ENCODE measurements at places on chromosomes 2 and 18.
A peak's percentile ranks its signal among the peaks of the same experiment; 100 is the strongest.

- no peak for DNase-seq
Measured at GRCh38 chr2:27038631-27039339, 6.0 kb downstream of the TMEM214 start.

GRCh38 chr18:652131-652530 lies 5.3 kb upstream of the TYMS start:
- DNase-seq: no peak

DNA sequence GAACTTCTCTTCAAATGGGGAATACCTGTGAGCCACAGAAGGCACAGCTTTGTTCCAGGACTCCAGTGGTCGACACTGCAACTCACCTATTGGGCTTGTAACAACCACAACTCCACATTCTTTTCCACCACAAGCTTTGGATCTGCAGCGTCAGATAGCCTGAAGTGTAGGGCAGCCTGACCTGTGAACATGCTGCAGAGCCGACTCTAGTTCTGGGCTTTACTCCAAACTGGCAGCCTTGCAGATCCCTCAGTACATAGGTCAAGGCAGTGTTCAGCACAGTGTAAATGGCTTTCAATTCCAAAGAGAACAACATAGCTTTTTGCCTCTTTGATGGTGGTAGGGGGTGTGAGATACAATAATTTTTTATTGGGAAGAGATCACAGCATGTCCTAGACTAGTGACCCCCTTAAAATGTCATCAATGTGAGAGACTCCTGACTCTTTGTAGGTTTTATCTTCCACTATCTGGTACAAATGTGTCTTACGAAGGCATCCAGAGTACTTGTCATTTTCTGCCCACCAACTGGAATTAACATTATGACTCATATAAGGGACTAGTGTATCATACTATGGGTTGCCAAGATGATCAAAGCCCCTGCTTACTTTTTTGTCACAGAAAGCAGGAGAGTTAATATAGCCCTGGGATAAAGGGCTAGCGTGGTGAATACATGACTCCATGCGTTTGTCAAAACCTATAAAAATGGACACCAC lies 149.8 kb downstream of the COPS8 start:
- no peak for DNase-seq

DNA sequence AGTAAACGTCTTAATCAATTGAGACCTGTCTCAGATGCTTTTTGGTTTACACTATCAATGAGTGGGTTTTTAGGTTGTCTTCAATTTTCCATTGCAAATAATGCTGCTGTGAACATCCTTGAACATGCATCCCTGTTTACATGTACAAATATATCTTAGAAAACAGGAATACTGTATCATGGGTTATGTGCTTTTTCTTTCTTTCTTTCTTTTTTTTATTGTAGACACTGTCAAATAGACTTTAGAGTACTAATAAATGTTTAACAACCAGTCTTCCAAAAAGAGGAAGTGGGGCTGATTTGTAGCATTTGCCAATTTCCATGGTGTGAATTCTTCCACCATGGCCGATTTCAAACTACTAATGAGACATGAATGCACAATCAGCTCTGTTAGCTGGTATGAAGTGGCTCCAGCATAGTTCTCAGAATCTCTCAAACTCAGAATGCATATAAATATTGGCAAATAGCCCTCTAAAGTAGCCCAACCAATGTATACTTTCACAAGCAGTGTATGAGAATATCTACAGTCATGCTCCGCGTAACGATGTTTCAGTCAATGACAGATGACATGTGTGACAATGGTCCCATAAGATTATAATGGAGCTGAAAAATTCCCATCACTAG lies 50.3 kb upstream of the B3GNT2 start:
- no peak for DNase-seq

- no peak for DNase-seq
Measured at GRCh38 chr2:109479804-109480203, 134.0 kb downstream of the SEPTIN10 start.

- peak; percentile 39 for DNase-seq
Measured at GRCh38 chr18:45249246-45249661, 366.0 kb upstream of the SLC14A2 start.

- DNase-seq: no peak
Measured at GRCh38 chr2:127859712-127860085, 1.7 kb upstream of the POLR2D start.

- DNase-seq: no peak
Measured at GRCh38 chr18:74171910-74172606, 23.7 kb downstream of the TIMM21 start.

GRCh38 chr2:236180076-236180816 lies 12.1 kb upstream of the GBX2 start:
- peak; percentile 28 for DNase-seq

DNA sequence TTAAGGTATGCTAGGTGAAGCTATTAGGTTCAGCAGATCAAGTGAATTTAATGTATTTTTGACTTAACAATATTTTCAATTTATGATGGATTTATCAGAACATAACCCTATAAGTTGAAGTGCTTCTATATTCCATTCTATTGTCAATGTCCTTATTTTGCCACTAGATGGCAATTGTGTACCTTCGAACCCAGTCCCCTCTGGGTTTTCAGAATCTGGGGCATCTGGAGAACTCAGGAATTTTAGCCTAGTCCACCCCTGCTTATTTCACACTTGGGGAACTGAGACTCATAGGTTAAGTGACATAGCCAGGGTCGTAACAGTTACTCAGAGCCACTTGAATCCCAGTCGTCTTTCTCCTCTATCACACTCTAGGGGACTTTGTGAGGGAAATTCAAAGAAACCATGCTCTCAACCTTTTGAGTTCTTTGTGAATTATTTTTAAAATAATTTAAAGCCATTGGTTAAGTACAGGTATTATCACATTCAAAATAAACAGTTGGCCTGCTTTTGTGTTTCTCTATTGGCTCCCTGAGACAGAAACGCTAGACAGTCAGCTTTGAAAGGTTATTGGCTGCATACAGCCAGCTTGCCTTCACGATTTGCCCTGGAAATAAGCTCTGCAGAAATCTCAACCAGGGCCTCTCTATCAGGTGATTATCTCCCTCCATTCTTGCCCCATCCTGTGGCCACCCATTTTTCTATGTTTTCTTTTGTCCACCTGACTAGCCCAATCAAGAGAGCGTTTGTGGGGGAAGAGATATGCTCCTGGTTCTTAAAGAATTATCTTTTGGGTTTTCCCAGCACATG lies 145.0 kb downstream of the TTC27 start:
- DNase-seq: no peak

DNA sequence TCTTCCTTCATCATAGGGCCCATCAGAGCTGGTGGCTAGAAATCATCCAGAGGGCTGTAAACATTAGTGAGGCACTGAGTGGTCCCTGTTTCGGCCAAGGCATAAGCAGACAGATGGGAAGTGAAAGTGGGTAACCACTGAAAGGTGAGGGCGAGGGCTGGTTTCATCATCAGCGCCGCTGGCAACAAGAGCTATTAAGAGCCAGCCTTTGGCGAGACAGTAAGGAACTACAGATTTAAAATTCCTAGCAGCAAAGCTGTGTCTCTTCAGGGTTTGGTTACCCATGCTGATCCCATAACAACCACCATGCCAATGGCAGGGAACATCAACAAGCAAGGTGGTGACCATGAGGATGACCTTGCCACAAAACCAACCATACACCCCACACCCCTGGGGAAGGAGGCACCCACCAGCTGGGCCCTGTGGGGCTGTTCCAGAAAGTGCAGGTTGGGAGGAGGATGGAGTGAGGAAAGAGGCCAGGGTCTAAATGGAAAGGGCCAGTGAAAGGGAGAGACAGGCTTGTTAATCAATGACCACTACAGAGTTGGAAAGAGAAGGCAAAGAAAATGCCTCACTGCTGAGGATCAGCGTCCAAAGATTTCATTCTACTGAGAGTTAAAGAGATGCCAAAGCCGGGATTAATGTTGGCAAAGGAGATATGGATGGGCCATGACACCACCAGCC lies 9.0 kb upstream of the SLC20A1 start:
- no peak for DNase-seq

DNA sequence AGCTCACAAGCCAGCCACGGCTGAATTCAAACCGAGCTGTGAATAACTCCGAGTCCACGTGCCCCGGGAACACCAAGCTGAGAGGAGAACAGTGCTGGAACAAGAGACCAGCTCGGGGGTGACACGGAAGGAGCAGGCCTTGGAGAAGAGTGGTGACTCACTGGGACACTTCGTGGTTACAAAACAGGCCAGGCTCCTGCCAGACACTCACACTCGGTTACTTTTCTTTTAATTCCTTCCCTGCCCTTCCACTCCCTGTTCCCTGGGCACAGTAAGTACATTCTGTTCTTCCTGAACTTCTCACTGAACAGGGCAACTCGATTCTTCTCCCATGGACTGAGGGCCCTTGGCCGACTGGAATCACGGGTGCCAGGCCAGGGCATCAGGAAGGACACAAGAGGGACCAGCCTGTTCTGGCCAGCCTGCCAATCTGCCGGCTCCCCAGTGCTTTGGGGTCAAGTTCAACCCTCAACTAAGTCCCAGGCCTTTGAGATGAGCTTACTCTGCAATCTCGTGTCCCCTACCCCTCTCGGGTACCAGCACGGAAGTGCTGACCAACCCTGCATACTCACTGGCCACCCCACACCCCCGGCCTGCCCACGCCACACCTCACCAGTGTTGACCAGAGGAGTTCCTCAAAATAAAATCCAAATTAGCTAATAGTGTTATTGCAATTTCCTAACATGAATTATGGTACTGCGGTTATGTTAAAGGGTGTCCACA lies 87.5 kb downstream of the TFCP2L1 start:
- DNase-seq: peak; percentile 49

DNA sequence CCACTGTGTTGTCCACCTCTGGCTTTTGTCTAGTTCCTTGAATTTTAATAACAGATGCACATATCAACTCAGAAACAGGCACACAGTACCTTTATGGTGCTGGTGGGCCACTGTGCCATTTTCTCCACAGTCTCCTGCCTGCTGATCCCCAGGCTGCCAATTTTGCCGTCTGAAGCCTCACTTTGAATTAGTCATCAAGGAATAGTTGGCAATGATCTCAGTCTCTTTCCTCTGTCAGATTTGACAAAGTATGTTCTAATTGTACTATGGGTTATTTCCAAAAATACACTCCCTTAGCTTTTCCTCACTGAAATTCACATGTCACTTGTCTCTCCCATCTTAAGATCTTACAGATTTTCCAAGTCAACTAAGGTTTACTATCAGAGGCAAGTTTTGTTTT lies 140.7 kb downstream of the ZNF516 start:
- peak; percentile 30 for DNase-seq

GRCh38 chr2:56244911-56245530 lies 61.2 kb downstream of the CCDC85A start:
- peak; percentile 57 for DNase-seq

DNA sequence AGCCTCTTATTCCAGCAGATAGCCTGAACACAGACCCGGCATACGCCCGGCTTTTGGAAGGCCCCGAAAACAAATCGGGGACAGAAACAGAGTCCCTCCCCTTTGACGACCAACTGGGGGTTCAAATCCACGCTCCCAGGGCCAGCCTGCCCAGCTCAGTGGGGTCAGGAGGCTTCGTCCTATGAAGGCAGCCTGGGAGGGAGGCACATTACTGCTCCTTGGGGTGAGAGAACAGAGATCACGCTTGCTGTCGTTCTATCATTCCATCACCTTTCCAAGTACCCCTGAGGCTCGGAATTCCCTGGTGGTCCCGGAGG lies 208.8 kb upstream of the SALL3 start:
- DNase-seq: no peak

DNA sequence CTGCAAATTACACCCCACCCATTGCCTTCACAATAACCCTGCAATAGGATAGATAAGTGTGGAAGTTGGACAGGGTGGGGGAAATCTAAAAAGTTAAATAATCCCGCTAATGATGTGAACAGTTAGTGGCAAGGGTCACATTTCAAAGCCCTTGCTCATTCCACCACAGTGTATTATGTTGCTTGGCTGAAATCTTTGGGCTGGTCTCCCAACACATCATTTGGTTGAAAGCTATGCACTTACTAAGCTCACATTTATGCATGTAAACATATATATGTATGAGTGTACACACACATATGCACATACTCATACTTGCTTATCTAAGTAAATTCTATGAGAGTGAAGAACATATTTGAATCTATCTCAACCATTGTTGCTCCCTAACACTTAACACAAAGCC lies 197.8 kb downstream of the RDH14 start:
- peak; percentile 18 for DNase-seq

GRCh38 chr2:218269900-218270720 lies at the start of the genes AAMP and PNKD:
AAMP (minus strand) TSS chr2:218270137; CDS start chr2:218270086, 51 bp downstream.
PNKD (plus strand) TSS chr2:218270519; CDS start chr2:218270536, 17 bp downstream.
- DNase-seq: peak; percentile 97

GRCh38 chr2:108853421-108853820 lies 66.8 kb downstream of the CCDC138 start:
- DNase-seq: peak; percentile 2

DNA sequence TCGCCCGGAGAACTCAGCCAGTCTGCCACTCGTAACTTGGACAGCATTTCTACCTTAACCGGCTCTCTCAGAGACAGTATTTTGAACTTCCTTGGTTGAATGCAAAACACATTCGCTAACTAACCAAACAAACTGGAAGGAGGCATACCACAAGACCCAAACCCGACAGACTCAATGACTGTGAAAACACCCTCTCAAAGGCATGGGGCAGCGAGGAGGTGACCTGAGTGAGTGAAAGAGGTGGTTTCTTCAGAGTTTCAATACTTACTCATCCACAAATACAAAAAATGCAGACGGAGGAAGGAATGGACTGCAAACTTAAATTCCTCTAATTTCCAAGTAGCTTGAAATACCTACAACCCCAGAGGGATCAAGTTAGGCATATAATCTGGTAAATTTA lies 132.9 kb downstream of the GAREM1 start:
- no peak for DNase-seq

DNA sequence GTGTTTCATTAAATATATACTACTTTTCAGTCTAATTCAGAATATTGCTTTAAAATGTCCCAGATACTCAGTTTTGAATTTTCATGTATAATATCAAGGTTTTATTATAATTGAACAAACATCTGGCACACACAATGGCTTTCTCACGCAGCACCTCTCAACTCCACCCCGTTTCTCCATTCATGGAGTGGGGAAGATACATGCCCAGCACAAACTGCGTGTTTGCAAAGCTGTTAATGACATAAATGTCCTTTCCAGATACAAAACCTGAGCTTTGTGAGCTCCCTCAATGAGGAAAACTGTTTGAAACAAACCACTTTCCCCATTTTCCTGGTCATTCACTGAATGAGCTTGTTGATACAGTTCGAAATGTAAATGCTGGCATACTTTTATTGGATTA lies 150.3 kb upstream of the RASGRP3 start:
- DNase-seq: no peak

Measured in GM04503 (cell line).